CD4-positive, alpha-beta memory T cell (primary cell): ENCODE measurements at places on chromosomes 2 and 18.

- DNase-seq, result no peak
Measured at GRCh38 chr2:9556121-9556743, 602 bp upstream of the ADAM17 start.

DNA sequence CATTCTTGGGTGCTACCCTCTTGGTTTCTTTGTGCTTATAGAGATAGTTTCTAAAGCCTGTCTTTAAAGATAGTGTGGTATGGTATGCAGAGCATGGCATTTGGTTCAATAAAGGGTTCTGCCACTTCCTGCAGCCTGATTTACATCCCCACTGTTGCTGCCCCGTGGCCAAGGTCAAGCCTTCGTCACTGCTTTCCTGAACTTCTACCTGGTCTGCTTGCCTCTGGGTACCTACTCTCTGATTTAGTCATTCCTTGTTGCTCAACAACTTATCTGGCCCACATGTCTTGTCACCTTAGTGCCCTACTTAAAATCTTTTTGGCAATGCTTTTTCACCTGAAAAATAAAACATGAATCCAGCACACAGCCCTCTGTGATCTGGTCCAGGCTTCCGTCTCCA lies 352.9 kb downstream of the LPIN1 start:
- DNase-seq, result no peak

- DNase-seq, result no peak
Measured at GRCh38 chr18:60050821-60051220, 151.0 kb downstream of the PMAIP1 start.

DNA sequence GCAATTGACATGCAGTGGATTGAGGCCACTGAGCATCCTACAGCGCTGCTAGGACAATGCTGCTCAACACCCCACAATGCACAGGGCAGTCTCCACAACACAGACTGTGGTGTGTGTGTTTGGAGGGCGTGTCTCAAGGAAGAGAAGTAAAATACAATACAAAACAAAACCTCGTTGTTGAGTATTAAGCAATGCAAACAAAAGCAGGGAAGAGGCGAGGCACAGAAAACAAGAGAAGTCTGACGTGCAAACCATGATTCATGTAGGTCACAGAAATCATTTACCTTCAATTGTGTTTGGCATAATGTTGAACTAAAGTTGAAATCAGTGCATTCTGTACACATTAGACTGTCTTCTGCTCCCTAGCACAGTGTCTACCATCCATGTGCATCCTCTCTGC lies 260.9 kb downstream of the PHLPP1 start:
- no peak for DNase-seq

DNA sequence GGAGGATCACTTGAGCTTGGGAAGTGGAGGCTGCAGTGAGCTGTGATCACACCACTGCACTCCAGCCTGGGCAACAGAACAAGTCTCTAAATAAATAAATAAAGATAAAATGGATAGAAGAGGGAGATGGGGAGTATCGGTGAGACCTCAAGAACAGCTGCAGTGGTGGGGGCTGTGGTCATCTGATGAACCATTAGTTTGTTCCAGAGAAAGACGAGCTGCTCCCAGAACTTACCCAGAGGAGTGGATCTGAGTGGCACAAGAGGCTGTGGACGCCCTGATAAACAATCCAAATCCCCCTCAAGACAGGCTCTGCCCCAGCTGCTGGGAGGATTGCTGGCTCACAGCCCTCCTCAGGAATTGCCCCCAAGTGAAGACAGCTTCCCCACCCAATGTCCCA lies 26.7 kb downstream of the TMEM127 start:
- DNase-seq, result no peak

- DNase-seq, result no peak
Measured at GRCh38 chr2:196413821-196414274, 225.7 kb upstream of the CCDC150 start.

- DNase-seq, result no peak
Measured at GRCh38 chr18:54848121-54848520, 19.8 kb downstream of the RAB27B start.

DNA sequence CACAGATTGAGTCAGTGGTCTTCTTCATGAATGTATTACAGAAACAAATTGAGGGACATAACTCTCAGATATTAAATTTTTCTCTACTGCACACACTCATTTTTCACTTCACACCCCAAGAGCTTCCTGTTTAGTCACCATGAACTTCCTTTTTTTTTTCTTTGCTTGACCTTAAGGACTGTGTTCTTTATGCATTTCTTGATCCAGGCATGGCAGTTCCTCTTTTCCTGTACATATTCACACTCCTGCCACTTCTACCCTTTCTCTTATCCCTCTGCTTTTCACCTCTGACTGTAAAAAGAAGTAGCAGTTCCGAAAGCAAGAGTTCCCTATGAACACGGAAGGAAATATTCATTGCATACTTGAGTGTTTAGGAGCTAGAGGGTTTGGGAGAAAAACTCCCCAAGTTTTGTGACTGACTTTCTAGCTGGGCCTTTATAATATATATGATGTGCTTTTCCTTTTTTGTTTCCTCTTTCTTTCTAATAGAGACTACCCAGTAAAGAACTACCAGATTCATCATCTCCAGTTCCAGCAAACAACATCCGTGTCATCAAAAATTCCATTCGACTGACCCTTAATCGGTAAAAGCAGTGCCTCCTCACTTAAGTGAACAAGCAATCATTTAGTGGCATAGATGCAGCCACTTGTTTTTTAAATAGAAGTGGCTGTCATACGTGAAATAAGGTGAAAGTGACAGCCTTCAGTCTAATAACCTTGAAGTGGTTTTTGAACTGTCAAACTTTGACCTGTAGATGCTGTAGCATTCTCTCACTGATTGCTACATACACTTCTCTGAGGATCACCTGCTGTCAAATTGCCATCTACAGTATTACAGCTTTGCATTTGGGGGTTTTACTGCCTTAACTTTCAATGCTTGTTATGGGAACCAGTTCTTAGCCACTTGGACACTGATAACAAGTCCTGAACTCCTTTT lies 40.8 kb downstream of the PAPOLG start:
- DNase-seq, result no peak

- DNase-seq, result no peak
Measured at GRCh38 chr2:68178432-68178831, 20.7 kb downstream of the PNO1 start.

DNA sequence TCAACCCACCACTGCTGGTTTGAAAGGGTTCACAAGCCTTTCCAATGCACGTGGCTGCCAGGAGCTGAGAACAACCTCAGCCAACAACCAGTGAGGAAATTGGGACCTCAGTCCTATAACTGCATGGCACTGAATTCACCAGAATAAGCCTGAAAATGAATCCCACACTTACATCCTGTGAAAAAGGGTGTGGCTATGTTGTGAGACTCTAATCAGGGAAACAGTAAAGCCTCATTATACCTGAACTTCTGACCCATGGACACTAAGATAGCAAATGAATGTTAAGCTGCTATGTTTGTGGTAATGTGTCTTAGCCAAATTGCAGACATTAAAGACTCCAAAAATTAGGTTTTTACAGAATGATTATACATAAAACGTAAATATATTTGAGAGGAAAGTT lies 515.8 kb downstream of the IRS1 start:
- no peak for DNase-seq

DNA sequence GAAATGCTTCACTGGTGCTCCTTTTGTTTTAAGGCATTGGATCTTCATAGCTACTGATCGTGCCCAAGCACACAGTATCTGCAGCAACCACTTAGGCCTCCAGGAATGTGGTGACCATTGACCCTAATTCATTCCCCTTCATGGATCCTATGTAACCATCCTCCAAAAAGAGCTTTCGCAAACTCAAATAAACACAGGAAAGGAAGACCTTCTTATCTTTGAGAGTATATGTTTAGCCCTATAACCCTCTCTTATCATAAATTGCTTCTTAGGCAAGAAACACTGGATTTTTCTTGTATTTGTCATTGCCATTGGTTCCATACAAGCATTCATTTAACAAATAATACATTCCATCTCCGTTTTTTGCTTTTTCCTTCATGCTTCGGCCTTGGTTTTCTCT lies 4.1 kb upstream of the TTR start:
- no peak for DNase-seq

- peak; percentile 31 for DNase-seq
Measured at GRCh38 chr2:64727013-64727767, 73.5 kb upstream of the SERTAD2 start.

DNA sequence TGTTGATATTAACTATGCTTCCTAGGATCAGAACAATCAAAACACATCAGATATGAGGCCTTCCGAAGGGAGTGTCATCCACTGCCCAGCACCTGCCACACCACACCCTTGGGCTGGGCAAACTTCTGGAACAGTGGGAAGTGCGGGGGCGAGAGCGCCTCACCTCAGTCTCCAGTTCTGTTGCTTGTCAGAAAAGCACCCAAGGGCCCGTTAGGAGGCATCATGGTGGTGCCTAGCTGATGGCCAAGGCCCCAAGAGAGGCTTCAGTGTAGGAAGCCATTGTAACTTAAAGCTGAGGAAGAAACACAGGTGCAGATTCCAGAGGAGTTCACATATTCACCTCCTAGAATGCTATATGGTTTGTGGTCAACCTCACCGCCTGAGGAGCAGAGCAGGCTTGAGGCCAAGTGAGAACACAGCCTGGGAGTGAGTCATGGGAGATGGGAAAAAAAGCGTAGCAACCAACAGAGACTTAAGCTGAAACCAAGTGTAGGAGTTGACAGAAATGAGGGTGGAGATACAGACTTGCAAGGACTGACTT lies 85.1 kb upstream of the ATL2 start:
- DNase-seq, result no peak

DNA sequence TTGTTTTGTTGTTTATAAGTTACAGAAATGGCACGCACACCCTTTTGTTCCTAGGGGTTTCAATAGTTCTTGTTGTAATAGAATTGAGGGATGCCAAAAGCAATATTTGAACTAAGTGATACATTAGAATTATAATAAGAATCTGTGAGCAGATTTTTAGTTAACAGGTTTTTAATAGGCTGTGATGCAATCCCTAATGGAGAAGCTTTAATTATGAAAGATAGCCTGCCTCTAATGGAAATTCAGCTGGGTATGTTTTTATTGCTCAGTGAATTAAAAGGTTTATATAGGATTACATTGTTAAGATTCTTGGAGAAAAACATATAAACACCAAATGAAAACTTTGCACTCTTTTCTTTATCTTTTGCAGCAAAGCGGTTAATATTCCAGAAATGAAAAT lies 131.1 kb downstream of the PPP1R1C start:
- DNase-seq, result no peak

DNA sequence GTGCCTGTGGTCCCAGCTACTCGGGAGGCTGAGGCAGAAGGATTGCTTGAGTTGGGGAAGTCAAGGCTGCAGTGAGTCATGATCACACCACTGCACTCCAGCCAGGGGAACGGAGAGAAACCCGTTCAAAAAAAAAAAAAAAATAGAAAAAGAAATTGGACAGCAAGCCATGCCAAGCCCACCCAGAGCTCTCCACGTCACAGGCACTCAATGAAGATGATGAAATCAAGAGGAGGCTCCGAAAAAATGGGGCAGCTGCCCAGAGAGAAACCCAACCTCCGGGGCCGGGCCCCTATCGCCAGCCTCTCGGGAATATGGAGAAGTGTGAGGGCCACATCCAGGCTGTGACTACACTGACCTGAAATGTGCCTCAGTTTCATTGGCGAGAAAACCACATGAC lies 40.0 kb downstream of the BIN1 start:
- no peak for DNase-seq

DNA sequence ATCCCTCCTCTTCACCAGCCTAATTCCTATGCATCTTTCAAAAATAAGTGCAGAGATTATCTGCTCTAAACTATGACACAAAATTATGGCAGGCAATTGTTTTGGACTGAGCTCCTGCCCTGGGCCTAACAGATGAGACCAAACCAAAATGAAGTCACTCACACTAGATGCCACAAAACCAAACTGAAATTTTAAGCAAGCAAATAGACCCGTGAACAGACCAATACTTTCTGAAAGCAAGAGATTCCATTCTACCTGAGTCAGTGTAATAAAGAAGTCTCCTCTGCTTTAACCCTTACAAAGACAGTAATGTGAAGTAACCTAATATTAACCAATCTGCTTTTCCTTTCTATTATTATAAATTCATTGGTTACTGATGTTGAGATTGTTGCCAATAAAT lies 84.3 kb downstream of the RIT2 start:
- DNase-seq, result no peak

GRCh38 chr2:162874412-162874811 lies 35.8 kb upstream of the KCNH7 start:
- DNase-seq, result no peak

DNA sequence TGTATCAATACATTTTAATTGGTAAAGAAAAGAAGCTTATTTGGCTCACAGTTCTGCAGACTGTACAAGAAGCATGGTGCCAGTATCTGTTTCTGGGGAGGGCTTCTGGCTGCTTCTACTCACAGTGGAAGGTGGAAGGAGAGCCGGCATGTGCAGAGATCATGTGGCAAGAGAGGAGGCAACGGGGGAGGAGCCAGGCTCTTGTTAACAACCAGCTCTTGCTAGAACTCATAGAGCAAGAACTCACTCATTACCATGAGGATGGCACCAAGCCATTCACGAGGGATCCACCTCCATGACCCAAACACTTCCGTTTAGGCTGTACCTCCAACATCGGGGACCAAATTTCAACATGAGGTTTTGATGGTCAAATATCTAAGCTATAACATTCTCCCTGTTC lies 7.5 kb downstream of the PARD6G start:
- DNase-seq, result no peak

DNA sequence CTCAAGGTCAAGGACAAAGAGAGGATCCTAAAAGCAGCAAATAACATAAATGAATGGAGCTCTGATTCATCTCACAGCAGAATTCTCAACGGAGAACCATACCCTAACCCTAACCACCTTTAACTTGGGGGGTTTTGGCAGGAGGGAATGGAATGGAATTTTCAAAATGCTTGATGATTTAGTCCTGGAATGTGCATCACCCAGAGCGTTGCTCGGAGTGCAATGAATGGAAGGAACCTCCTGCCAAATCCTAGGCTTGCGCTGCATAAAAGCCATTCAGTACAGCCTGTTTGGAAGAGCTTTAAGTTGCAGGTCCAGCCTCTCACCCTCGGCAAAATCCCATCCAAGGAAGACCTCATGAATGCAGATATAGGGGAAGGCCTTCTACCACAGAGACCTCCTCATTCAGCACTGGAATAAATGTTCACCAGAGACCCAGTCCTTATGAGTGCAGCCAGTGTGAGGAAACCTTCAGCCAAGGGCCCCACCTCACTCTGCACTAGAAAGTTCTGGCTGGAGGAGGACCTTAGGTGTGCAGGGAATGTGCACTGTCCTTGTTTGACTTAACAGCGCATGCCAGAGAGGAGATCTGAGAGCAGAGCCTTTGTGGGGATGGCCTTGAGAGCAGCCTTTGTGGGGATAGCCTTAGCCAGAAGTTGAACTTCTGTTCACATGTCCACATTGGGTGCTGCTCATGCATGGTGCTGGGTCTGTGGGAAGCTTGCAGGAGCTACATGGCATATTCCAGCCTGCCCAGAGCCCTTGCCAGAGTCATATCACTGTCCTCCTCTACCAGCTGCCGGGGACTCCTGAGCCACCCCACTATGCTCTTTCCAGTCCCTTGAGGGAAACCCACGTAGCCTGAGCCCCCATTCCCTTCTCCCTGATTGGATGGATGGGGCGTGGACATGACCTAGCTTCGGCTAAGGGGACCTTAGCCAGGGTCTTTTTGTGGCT lies 30.5 kb downstream of the ASB1 start:
- no peak for DNase-seq

GRCh38 chr2:70463997-70464396 lies 89.6 kb downstream of the TGFA start:
- DNase-seq, result no peak

GRCh38 chr2:203886661-203887151 lies 19.1 kb downstream of the CTLA4 start:
- no peak for DNase-seq
